ENCODE measurements at places on chromosomes 4 and X. TPM values are rescaled to one million over a fixed set of nuclear protein-coding genes. Genes with fewer than 3 reads are reported as not detected.

Gene GLRA3
- polyA plus RNA-seq: not detected

Gene PARM1
- 76.6 TPM for polyA plus RNA-seq

DNA sequence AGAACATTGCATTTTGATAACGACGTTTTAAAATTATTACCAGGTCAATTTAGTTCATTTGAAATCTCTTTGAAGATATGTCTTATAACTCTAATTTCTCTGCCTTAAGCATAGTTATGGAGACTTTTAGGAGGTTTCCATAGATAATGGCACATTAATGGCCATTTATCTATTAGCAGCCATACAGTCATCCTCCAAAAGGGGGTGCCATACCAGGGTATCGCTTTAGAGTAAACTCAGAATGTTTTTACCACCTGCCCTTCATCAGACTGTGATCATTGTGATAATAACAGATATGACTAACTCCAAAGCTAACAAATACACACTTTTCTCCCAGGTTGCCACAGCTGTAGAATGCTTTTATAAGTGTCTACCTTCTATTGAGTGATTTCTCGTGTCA, 461.5 kb downstream of the FSTL5 start:
- DNase-seq: no peak

GRCh38 chrX:40298069-40298468, 200.3 kb upstream of the BCOR start:
- no peak for DNase-seq

GRCh38 chr4:153156263-153156662, 48.0 kb upstream of the TRIM2 start:
- DNase-seq: no peak

Data from muscle of back (tissue), 13 donors.